ENCODE measurements at places on chromosomes 7 and 10.

- DNase-seq = no peak
These were observed 37.0 kb upstream of the GOT1 start for GRCh38 chr10:99467236-99467999.

- DNase-seq = peak; percentile 87
These were observed 224.6 kb upstream of the PITRM1 start for GRCh38 chr10:3397231-3397630.

- DNase-seq = no peak
These were observed 1.8 kb downstream of the BPGM start for GRCh38 chr7:134648456-134648855.

DNA sequence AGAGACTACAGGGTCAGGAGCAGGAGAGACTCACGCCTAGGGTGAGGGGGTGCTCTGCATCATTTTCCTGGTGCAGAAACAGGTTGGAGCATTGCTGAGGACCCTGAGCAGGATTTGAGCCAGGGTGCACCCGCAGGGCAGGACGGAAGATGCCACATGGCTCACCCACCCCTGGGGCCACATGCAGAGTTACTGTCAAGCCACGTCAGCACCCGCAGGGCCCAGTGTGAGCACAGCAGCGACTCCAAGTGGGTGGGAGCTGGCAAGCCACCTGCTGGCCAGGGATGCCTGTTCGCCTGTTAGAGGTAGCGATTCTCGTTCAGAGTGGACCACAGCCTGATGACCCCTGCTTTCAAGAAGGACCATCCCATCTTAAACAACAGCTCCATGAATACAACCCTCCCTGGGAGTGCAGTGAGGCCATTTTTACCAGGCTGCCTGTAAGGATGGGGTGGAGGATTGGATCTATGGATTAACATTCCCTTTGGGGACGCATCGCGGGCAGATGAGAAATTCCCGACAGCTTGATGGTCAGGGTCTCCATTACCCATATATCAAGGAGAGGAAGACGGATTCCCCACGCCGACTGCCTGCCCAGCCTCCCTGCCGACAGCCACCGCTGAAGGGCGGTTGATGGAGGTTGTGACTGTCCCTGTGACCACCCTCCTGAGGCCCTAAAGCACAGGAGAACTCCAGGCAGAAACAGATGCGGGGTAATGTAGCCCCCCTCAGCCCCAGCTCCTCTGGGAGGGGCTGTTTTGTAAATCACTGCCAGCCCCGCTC is 101.1 kb upstream of the RET start:
- DNase-seq = peak; percentile 68

- no peak for DNase-seq
These were observed 5.9 kb upstream of the GPAM start for GRCh38 chr10:112189465-112189864.

DNA sequence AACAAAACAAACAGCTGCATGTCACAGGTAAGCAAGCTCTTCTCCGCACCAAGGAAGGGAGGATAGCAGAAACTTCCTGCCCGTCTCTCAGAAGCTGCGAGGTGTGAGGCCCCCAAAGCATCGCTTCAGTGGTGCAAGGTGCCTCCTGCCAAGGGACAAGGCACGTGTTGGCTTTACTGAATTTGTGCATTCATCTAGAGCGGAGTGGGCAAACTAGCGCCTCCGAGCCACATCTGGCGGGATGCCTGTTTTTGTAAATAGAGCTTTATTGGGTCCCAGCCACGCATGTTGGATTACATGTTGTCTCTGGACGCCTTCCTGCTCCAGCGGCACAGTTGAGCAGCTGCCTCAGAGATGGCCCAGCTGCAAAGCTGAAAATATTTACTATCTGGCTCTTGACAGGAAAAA is 27.7 kb downstream of the PHYH start:
- DNase-seq = peak; percentile 79

GRCh38 chr7:158631574-158632195 is 44.1 kb upstream of the PTPRN2 start:
- DNase-seq = no peak

DNA sequence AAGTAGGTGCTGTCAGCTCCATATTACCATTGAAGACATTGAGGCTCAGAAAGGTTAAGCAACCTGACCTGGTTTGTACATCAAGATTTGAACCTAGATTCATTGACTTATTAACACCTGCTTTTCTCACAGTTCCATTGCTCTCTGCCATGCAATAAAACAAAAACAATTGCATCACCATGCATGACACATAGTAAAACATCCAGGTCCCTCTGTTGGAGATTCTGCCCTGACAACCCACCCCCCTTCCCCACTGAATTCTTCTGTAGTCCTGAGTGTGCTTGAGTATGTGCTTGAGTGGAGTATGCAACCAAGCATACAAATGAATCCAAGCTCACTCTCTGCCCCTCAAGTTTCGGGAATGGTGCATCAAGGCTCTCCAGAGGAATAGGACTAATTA is 6.0 kb upstream of the LMBR1 start:
- DNase-seq = no peak

DNA sequence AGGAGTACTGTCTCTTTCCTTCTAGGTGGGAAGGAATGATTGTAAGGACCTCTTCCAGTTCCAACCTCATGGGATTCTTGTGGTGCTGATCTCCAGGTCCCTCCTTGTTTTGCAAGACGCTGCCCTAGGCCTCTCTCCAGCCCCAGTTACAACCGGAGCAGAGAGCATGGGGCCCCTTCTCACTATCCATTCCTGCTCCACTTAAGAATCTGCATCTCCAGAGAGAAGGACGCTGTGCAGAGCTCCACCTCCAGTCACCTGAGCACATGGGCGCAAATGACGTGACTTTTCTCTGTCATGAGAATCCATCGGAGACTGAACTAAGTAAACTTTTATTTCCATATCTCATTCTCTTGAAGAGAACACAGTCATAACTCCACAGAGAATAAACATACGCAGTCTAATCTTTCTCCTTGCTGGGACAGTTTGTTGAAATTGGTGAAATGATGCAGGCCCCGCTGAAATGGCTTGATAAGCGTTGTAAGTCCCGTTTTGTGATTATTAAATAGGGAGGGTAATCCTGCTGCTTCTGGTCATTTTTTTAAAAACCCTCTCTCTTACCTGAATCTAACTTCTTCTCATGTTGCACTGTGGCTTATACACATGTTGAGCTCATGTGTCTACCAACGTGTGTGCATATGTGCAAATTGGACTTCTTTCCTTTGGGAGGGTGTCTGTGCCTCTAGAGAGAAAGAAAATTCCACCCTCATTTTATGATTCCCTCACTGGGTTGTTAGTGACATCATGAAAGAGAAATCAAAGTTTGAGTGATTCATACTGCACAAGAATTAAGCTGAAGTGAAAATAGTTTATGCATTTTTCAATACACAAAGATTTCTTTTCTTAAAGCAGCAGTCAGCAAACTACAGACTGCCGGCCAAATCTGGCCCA is 133.2 kb upstream of the TBX20 start:
- DNase-seq = no peak

GRCh38 chr10:11866199-11866925 is 43.2 kb downstream of the PROSER2 start:
- peak; percentile 38 for DNase-seq

- peak; percentile 51 for DNase-seq
These were observed 9.1 kb downstream of the ADCYAP1R1 start for GRCh38 chr7:31061185-31061584.

DNA sequence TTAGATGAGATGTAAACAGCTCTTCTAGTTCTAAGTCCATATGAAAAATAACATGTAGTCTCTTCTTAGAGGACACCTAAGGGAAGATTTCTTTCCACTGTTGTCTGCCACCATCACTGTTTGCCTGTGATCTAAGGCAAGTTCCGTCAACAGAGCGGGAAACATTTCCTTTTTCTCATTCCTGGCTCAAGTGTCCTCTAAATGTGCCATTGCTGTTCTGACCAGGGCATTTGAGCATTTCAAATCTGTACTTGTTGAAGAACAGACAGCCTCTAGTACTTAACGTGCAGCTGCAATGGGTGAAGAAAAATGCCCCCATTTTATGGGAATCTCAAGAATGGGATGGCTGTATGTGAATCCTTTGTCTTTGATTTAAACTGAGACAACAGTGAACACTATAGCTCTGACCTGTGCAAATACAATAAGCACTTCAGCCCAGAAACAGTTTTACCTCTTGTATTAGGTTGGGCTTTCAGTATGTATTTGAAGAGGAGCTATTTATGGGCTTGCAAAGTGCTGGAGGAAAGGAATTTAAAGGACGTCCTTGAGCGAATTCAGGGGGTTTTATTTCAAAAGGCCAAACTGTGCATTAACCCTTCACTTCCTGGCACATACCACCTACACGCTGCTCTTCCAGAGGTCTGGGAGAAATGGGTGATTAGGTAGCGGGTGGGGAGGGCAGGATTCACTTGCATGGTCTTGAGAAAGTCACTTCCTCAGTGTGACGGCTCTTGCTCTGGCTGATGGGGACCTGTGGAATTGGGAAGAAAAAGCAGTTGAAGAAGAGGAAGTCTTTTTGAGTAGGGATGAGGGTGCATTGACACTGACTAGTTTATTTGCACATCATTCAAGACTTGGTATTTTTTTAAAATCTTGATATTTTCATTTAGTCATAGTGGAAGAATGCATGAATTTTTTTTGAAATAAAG is 66.1 kb downstream of the THNSL1 start:
- no peak for DNase-seq

- peak; percentile 86 for DNase-seq
These were observed 520 bp downstream of the MOSPD3 start for GRCh38 chr7:100612730-100613390.

DNA sequence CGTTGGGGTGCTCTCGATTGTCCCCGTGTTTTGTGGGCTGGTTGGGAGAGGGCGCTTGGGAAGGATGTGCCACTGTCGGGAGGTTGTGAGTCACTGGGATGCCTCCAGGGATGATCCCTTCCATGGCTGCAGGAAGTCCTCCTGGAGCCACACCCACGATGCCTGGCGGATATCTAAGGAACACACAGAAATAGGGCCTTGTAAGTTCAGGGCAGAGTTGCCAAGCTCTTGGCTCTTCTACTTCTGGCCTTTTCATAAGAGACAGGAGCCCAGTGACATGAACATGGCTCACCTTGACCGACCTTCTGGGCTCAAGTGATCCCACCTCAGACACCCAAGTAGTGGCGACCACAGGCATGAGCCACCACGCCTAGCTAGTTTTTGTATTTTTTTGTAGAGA is 47.6 kb downstream of the ZRANB1 start:
- no peak for DNase-seq

DNA sequence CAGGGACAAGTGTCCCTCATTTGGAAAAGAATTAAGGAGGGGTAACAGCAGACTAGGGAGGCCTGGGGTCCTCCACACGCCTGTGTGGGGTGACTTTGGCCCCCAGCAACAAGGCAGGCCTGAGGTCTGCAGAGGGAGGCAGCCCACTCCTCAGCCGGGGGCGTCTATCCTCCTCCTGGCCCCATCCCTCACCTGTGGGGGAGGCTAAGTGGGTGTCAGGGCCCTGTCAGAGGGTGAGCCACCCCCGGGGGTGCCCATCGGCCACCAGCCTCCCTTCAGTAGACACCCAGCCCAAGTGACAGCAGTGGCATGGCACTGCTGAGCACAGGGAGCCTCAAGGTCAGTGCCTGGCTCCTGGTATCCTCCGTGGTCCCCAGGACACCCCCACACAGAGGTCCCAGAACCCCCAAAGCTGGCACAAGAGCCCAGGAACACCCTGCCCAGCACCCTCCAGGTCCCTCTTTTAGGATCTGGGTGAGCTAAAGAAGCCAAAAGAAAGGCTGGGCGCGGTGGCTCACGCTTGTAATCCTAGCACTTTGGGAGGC is 693 bp upstream of the FXYD4 start:
- DNase-seq = no peak

DNA sequence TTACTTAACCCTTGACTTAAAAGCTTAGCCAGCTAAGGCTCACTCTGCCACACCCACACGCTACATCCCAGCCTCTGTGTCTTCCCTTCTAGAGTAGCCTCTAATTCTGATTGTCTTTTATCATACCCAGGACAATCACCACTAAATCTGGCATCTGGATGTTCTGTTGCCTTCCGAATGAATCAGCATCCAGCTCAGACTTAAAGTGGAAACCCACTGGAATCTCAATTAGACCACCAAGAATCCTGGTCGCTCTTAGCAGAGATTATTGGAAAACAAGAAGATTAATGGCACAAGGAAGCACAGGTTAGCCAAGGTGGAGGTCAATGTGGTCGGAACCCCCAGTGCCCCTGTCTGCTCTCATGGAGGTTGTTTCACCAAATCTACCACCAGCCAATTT is 404.2 kb upstream of the FOXK1 start:
- DNase-seq = no peak

Data from osteoblast (primary cell).